ENCODE measurements at places on chromosomes 1 and 21.

- no peak for DNase-seq
Observed at GRCh38 chr1:173863224-173864161, 4.3 kb downstream of the GAS5 start.

- no peak for DNase-seq
Observed at GRCh38 chr1:230423951-230424350, 2.2 kb downstream of the PGBD5 start.

GRCh38 chr1:59242370-59242769 lies 54.5 kb upstream of the FGGY start:
- DNase-seq = no peak

DNA sequence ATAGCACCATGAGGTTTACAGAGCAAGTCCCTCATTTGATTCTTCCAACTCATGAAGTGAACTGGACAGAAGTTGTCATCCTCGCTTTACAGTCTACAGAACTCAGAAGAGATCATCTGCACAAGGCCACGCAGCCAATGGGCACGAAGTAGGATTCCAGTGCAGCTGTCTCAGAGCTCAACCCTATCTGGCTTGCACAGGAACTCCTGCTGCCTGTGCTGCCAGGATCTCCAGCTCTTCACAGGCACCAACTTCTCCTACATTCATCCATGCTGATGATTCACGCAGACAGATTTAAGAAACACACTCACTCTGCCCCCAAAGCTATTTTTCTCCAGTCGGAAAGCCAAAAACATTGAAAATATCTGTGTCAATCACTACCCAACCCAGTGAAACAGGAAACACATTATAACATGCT lies 157.0 kb downstream of the RERE start:
- DNase-seq = no peak

GRCh38 chr1:241440904-241441303 lies 78.7 kb downstream of the FH start:
- no peak for DNase-seq

GRCh38 chr1:51567653-51568052 lies 48.6 kb upstream of the EPS15 start:
- DNase-seq = no peak

DNA sequence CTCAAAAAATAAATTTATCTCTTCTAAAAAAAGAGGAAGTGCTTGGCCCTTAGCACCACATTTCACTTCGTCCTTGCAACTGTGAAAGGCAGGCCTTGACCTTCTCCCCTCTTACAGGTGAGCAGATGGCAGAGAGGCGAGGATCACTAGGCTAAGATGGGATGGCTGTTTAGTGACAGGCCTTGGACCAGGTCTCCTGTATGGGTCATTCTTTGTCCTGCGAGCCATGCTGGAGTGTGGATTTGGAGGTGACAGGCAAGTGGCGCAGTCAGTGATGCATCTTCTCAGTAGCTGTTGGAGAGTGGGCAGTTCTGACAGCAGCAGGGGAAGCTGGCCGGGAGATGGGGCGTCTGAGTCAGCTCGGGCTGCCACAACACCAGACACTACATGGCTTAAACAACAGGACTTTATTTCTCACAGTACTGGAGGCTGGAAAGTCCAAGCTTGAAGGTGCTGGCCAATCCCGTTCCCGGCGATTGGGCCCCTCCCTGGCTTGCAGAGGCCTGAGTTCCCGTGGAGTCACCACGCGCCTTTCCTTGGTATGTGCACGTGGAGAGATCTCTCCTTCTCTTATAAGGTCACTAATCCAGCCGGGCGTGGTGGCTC lies 16.5 kb downstream of the SLC27A3 start:
- no peak for DNase-seq

GRCh38 chr1:6819246-6820040 lies 34.2 kb downstream of the CAMTA1 start:
- DNase-seq = no peak

- no peak for DNase-seq
Observed at GRCh38 chr1:6582370-6582769, 2.6 kb downstream of the ZBTB48 start.

- DNase-seq = no peak
Observed at GRCh38 chr1:56448529-56449300, 130.6 kb downstream of the PLPP3 start.
